Left ventricle myocardium superior (tissue), 1 donor: ENCODE measurements at places on chromosomes 3 and 15. TPM values are rescaled to one million over a fixed set of nuclear protein-coding genes. Genes with fewer than 3 reads are reported as not detected.

The TIMP4 gene
- total RNA-seq, result 15.0 TPM

The CSPG4 gene
- 5.2 TPM for total RNA-seq

GRCh38 chr3:116084999-116085791 is 360.1 kb downstream of the LSAMP start:
- DNase-seq, result no peak

DNA sequence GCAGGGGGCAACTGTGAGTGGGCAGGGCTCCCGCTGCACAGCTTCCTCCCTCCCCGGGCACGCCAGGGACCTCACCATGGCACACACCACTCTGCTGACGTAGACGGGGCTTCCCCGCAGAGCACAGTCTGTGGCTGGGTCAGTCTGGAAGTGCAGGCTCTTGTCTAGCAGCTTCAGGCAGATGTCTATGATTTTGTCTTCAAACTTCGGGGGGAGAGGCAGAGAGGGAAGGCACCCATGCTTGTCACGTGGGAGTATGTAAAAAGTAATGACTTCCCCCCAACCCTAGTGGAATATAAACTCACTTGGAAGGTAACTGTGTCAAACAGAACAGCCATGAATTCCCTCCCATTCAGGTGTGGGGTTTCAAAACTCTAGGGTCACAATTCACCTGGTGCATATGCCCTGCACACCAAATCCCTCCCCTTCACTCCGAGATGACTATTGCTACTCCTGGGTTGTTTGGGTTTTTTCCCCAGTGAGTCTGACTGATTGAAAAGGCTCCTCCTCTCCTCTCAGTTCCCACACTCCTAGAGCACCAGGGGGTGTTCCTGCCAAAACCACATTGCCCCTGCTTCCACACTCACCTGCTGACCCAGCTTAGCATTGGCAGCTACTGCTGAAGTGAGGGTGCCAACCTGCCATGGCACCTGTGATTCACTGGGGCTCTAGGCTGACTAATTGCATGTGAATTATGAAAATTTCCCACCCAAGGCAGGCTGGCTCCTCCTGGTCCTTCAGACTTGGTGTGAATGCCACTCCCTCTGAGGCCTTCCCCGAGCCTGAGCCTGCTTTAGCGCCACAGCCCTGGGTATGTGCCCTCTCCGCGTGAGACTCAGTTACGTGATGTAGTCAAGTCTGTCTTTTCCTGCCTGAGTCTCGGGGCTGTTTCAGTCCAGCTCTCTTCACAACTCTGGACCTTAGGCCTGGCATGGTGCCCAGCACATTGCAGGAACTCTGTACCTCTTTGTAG is 13.0 kb downstream of the TGM5 start:
- peak; percentile 53 for DNase-seq

DNA sequence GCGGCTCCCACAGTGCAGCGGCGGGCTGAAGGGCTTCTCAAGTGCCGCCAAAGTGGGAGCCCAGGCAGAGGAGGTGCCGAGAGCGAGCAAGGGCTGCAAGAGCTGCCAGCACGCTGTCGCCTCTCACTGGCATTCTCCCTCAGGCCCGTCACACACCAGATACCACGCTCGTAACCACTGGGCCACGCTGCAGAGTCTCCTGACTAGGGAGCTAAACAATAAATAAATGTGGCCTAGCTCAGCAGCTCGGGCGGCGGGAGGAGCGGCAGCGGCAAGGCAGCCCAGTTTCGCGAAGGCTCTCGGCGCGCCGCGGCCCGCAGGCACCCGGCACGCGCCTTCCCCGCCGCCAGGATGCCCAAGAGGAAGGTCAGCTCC is 55.9 kb upstream of the FAM174B start:
- peak; percentile 35 for DNase-seq

DNA sequence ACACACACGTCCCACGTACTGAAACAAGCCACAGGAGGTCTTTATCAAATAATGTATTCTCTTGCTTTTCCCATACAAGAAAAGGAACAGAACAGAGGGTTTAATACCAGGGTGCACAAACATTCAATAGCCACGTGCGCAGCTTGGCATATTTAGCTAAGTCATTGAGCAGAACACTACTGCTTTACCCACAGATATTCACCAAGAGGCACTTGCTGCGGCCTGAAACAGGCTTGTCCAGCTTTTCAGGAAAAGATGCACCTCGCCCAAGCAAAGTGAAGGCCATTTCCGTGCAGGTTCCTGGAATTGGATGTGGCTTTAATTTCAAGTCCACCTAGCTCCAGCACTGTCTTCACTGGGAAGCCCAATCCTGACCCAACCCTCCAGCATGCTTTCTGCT is 17.6 kb downstream of the ZDHHC3 start:
- DNase-seq, result no peak

DNA sequence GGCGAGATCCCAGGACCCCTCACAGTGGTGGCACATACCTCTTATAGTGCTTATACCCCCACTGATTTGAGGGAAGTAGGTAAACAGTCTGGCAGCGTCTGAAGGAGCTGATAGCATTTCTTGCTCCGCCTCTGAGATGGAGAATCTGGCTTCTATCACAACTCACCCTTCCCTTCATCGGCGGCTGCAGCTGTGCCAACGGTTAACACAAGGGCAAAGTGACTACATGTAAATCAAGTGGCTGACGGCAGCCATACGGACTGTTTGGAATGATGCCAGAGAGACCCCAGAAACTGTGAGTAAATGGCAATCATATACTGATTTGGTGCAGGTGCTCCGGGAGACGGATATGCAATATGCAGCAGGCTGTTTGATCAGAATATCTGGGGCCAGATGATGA is 66.8 kb upstream of the UNC13C start:
- DNase-seq, result no peak

DNA sequence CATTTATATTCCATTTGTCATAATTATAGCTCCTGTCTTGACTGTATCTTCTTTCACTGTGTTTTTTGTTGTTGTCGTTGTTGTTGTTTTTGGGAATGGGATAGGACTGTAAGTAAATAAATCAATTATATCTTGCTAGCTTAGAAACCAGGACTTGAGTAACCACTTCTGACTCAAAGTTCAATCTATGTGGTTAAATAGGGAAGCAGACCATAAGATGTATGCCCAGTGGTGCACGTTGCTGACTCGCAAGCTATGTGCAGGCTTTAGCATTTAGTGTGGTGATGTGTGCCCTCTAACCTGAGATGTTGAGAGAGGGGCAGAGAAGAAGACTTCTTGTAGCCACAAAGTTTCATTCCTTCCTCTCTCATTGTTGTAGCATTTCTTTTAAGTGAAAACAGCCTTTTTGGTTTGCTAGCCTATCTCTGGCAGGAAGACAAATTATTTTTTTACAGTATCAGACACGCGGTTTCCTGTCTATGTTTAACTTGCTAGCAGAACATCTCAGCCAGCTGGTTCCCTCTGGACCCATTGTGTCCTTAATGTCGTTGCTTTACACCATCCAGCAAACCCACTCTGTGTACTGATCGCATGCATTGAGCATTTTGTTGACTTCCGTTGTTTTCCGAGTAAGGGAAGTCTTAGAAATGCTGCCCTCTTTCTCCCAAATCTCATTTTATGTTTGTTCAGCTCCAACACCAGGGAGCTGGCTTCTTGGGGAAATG is 52.1 kb downstream of the TGFBR2 start:
- no peak for DNase-seq

DNA sequence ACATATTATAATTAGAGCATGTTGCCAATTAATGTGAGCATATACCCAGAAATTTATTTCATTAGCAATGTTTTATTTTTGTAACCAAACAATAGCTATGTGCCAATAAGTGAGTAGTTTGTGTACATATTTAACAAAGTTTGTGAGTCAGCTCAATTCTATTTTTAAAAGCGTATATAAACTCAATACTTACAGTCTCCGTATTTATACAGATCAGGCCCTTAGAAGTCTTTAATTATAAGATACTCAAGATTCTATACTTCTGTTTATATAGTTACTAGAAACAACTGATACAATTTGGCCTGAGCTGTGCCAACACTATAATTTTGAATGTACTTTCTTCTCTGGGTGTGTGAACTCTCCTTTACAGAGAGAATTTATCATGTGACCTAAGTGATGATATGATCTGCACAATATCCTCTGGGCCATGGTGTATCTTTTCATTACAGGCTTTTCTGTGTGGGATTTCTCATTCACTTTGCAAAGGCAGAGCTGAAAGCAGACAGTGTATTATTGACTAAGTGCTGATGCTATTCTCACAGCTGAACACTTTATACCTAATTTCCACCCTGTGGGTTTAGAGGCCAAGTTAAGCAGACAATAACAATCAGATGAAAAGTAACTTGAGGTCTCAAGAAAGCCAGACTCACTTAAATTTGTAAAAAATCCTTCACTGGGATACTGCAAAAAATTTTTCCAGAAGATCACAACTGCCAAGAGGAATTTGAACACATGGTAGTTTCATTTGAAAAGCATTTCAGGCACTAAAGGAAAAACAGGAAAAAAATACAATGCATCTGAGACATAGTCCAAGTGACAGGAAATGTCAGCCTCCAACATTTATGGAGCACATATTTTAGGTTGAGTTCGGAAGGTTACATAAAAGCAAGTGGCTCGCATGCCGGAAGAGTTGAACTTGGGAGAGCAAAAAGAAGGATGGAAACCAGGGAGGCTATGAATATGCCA is 277.9 kb upstream of the SEMA6D start:
- DNase-seq, result no peak

DNA sequence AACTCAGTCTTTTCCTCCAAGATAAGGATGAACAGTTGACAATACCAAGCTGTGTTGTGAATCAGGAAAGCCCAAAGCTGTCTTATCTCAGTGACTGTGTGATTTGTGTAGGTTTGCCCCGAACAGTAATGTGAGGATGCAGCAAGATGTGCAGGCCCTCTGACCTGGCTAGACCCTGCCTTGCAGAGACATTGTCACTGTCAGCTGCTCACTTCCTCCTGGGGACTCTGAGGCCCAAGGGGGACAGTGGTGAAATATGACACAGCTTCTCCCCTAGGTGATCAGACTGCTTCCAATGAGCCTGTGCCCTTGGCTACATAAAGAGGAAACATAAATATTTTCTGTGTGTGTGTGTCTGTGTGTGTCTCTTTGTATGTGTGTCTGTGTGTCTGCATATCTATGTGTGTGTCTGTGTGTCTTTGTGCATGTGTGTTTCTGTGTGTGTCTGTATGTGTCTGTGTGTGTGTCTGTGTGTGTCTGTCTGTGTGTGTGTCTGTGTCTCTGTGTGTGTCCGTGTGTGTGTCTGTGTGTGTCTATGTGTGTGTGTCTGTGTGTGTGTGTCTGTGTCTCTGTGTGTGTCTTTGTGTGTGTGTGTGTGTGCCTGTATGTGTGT is 21.7 kb downstream of the LRRK1 start:
- no peak for DNase-seq
